Neural progenitor cell (in vitro differentiated cells): ENCODE measurements at places on chromosomes 13 and 19. TPM values are rescaled to one million over a fixed set of nuclear protein-coding genes. Genes with fewer than 3 reads are reported as not detected.

- no peak for DNase-seq
- H3K4me3 ChIP-seq: no peak overlapping the region
- no peaks in the 10 kb centered on the region for H3K36me3 ChIP-seq
- no peaks in the 10 kb centered on the region for H3K4me1 ChIP-seq
These were observed 1455.6 kb downstream of the OLFM4 start for GRCh38 chr13:54484166-54484565.

GRCh38 chr13:96533408-96533807 is 443.5 kb downstream of the HS6ST3 start:
- H3K4me1 ChIP-seq: no peaks in the 10 kb centered on the region
- H3K36me3 ChIP-seq: no peaks in the 10 kb centered on the region
- no peak for DNase-seq
- H3K4me3 ChIP-seq: no peak overlapping the region
- no peaks in the 10 kb centered on the region for H3K27me3 ChIP-seq

DNA sequence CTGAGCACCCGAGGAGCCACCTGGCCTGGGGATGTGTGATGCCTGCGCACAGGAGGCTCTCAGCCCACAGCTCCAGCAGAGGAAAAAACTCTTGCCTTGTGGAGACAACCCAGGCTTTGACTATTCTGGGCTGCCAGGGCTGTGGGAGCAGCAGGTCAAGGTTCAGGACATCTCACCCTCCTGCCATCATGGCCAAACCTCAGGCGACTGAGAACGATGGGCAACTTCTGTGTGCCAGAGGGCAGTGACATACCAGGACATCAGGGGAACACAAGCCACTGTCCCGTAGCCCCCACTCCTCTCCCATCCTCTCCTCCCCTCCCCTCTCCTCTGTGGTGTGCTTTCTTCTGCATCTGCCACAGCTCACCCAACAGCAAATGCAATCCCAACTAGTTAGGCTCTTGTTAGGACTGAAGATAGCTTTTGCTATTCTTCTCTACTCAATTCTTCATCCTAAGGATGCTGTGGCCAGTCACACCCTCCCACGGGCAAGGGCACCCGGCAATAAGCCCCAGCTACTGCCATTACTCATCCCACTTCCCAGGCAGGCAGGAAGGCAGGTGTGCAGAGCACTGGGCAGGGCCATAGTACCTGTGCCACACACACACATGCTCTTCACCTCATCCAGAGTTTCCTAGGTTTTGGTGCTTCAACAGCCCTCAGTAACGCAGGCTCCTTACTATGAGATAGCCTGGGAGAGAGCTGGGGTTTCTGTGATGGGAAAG is 16.8 kb downstream of the ELL start:
- H3K27ac ChIP-seq: no peak overlapping the region
- H3K4me1 ChIP-seq: no peaks in the 10 kb centered on the region
- H3K36me3 ChIP-seq: no peaks in the 10 kb centered on the region
- no peak for DNase-seq
- H3K4me3 ChIP-seq: no peak overlapping the region

DNA sequence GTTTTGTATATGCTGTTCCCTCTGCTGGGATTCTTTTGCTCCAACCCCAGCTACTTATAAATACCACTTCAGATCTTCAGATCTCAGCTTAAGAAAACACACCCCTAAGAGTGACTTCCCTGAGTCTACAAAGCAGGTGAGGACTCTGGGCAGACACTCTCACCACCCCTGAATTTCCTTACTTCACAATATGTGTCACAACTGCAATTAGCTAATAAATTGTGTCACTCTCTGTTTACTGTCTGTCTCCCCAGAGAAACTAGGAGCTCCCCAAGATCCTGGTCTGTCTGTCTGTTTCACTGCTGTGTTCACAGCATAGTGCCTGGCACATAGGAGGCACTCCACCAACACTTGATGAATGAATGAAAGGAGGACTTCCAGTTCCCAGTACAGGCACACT is 14.4 kb downstream of the CEBPA start:
- DNase-seq: no peak
- no peak overlapping the region for H3K27ac ChIP-seq
- no peaks in the 10 kb centered on the region for H3K27me3 ChIP-seq
- H3K4me3 ChIP-seq: no peak overlapping the region

GRCh38 chr19:31513841-31514240 is 164.6 kb upstream of the TSHZ3 start:
- H3K4me1 ChIP-seq: no peaks in the 10 kb centered on the region
- no peak overlapping the region for H3K4me3 ChIP-seq
- DNase-seq: no peak
- H3K27me3 ChIP-seq: no peaks in the 10 kb centered on the region
- no peaks in the 10 kb centered on the region for H3K36me3 ChIP-seq

SLITRK6 gene
- total RNA-seq: 0.59 and 0.75 TPM in 2 replicates

GRCh38 chr13:59863621-59864020 is 300.1 kb downstream of the DIAPH3 start:
- no peak overlapping the region for H3K27ac ChIP-seq
- no peaks in the 10 kb centered on the region for H3K27me3 ChIP-seq
- H3K4me1 ChIP-seq: no peaks in the 10 kb centered on the region
- no peak for DNase-seq
- no peaks in the 10 kb centered on the region for H3K36me3 ChIP-seq

- H3K27ac ChIP-seq: no peak overlapping the region
- no peak overlapping the region for H3K4me3 ChIP-seq
- H3K27me3 ChIP-seq: no peaks in the 10 kb centered on the region
- DNase-seq: no peak
- no peaks in the 10 kb centered on the region for H3K36me3 ChIP-seq
These were observed 49.0 kb upstream of the FRY start for GRCh38 chr13:31982540-31982939.

GRCh38 chr19:58182577-58182988 is 278 bp upstream of the ZNF274 start:
- no peaks in the 10 kb centered on the region for H3K4me1 ChIP-seq
- peak overlapping the region; percentile 99 for H3K27ac ChIP-seq
- DNase-seq: no peak
- peak overlapping the region; percentile 96 for H3K4me3 ChIP-seq

TTC9B gene
- not detected in 2 replicates for total RNA-seq

ELANE gene
- not detected in 2 replicates for total RNA-seq

KLK12 gene
- not detected in 2 replicates for total RNA-seq

DNA sequence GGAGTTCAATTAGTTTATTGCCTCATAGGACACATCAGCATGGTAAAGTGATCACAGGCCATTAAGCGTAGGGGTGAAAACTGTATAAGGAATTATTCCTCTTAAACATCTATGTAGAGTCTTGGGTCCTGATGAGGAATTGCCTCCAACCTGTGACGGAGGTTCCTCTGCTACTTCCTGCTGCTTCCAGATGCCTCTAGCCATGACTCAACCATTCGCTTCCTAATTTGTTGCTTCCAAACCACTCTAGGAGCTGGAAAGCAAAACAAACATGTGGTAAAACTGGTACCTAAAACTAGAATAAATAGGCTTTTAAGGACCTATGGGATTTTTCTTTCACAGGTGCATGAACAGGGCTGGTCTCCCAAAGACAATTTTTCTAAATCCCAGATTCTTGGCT is 253.8 kb downstream of the KLF12 start:
- DNase-seq: no peak
- H3K27ac ChIP-seq: no peak overlapping the region
- H3K27me3 ChIP-seq: no peaks in the 10 kb centered on the region
- H3K36me3 ChIP-seq: no peaks in the 10 kb centered on the region
- H3K4me1 ChIP-seq: no peaks in the 10 kb centered on the region

DNA sequence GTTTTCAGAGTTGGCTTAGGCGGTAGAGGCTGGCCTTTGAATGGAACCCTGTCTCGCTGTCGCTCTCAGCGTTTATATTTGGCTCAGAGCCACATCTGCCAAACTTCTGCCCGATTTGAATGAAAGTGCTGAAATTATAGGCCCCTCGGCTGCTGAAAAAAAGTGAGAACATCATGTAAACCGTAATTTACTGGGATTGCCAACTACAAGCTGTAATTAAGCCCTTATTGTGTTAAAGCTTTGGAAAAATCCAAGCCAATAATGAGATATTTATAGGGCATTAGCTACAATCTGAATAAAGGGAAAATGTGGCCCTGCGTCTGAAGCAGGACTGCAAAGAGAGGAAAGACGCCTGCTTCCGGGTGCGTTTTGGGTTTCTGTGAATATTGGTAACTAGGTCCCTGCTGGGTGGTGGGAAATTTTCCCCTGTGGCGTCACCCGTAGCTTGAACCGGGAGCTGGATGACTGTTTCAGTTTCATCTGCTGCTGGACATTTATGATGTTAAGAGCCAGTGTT is 9.9 kb downstream of the DNM2 start:
- no peak overlapping the region for H3K4me3 ChIP-seq
- DNase-seq: no peak
- no peak overlapping the region for H3K27ac ChIP-seq
- no peaks in the 10 kb centered on the region for H3K27me3 ChIP-seq
- H3K4me1 ChIP-seq: no peaks in the 10 kb centered on the region

DNA sequence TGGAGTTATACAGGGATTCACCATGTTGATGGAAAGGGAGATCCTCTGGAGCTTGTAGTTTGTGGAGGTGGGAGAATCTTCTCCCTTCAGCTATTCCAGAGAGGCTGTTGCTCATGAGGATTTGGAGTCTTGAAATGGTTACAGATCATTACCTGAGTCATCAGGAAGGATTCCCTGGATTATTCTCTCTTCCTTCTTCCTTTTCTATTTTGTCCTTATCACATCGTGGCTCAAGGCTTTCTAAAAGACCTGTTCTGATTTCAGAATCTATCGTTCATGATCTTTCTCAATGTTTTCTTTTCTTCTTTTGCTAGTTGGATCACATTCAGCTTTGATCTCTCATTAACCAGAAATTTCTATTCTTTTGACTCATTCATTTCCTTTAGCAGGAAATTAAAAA is 196.0 kb downstream of the KLF5 start:
- peaks cover 25% of the 10 kb centered on the region for H3K4me1 ChIP-seq
- no peak for DNase-seq
- H3K27me3 ChIP-seq: no peaks in the 10 kb centered on the region

DNA sequence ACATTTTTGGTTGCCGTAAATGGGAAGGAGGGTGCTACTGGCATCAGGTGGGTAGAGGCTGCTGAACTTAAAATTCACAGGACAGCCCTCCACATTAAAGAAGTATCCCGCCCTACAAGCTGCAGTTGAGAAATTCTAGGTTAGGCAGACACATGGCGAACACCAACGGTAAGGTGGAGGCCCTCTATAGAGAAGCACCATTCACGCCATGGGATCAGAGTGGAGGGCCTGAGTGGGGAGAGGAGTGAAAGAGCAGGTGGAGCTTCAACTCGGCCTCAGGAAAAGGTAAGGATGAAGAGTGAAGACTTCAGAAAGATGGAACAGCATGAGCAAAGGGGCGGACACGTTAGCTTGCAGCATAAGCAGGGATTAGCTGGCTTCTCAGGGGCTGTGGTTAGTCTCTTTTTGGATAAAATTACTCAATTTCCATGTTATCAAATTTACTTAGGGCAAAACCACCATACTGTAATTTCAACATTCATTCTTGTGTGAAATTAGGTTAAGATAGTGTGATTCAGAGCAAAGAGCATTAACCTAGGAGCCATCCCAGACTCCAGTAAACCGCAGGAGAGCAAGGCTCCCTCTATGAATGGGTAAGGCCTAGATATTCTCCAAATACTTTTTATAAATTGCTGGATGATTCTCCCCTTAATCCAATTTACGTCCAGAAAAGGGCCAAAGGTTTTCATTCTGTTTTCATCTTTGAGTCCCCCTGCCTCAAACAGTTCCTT is 1.2 kb downstream of the EEF1AKMT1 start:
- no peak overlapping the region for H3K27ac ChIP-seq
- peak overlapping the region; percentile 53 for H3K4me3 ChIP-seq
- peaks cover 10% of the 10 kb centered on the region for H3K36me3 ChIP-seq
- H3K4me1 ChIP-seq: peaks cover 9% of the 10 kb centered on the region
- no peaks in the 10 kb centered on the region for H3K27me3 ChIP-seq

DNA sequence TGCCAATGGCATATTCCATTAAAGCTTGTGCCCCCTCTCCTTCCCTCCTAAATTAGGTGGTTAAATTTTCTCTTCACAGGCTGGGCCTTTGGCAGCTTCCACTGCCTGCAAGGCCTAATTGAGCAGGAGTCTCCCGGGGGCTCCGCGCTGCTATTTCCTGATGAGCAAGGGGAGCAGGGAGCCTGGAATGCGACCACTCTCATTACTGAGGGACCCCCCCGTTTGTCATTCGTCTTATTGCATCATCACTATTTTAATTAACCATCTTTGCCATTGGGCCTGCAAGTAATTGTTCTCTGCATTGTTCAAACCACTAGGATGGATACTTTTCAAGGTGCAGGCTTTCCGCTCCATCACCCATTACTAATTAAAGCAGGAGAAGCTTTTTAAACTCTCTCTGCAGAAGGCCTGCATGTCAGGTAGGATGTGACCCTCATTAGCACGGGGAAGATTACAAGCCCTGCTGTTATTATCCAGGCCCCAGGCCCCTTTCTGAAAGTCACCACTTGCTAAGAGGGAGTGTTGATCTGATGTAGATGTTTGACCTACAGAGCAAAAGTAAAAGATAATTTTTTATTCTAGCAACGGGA is 142.3 kb downstream of the OXGR1 start:
- H3K4me3 ChIP-seq: no peak overlapping the region
- peak overlapping the region; percentile 8 for H3K27ac ChIP-seq
- H3K36me3 ChIP-seq: no peaks in the 10 kb centered on the region
- DNase-seq: peak; percentile 50

DNA sequence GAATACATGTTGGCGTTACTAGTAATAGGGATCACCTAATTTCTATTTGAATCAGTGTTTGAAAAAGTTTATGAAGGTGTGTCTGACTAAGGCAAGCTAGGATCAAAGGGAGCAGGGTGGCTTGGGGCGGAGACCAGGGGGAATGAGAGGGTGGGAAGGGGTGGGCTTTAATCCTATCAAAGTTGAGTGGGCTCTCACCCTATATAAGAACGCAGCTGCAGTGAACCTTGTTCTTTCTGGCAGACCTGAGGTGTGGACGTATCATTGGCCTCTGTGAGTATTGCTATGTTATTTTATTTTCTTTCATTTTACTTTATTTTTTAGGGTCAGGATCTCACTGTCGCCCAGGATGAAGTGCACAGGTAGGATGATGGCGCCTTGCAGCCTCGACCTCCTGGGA is 37.4 kb downstream of the NLRP12 start:
- H3K4me1 ChIP-seq: no peaks in the 10 kb centered on the region
- H3K27me3 ChIP-seq: no peaks in the 10 kb centered on the region
- H3K36me3 ChIP-seq: no peaks in the 10 kb centered on the region
- no peak for DNase-seq
- no peak overlapping the region for H3K4me3 ChIP-seq
- no peak overlapping the region for H3K27ac ChIP-seq

- H3K36me3 ChIP-seq: peaks cover 10% of the 10 kb centered on the region
- H3K4me1 ChIP-seq: no peaks in the 10 kb centered on the region
- no peak for DNase-seq
- H3K27ac ChIP-seq: no peak overlapping the region
- H3K4me3 ChIP-seq: no peak overlapping the region
These were observed 89.9 kb downstream of the CDK8 start for GRCh38 chr13:26343816-26344215.

- H3K4me1 ChIP-seq: peaks cover 8% of the 10 kb centered on the region
- H3K27ac ChIP-seq: no peak overlapping the region
- peaks cover 26% of the 10 kb centered on the region for H3K27me3 ChIP-seq
These were observed 953 bp downstream of the KCNN4 start for GRCh38 chr19:43779820-43780219.

KANK2 gene
- total RNA-seq: 17.5 and 35.4 TPM in 2 replicates
